ENCODE measurements at places on chromosomes 6 and 20.

- no peak for DNase-seq
Observed at GRCh38 chr6:111832833-111833418, 40.3 kb downstream of the FYN start.

- DNase-seq: peak; percentile 56
Observed at GRCh38 chr20:37714978-37715672, 21.3 kb downstream of the CTNNBL1 start.

- DNase-seq: no peak
Observed at GRCh38 chr20:15475483-15475882, 1097.8 kb downstream of the KIF16B start.

DNA sequence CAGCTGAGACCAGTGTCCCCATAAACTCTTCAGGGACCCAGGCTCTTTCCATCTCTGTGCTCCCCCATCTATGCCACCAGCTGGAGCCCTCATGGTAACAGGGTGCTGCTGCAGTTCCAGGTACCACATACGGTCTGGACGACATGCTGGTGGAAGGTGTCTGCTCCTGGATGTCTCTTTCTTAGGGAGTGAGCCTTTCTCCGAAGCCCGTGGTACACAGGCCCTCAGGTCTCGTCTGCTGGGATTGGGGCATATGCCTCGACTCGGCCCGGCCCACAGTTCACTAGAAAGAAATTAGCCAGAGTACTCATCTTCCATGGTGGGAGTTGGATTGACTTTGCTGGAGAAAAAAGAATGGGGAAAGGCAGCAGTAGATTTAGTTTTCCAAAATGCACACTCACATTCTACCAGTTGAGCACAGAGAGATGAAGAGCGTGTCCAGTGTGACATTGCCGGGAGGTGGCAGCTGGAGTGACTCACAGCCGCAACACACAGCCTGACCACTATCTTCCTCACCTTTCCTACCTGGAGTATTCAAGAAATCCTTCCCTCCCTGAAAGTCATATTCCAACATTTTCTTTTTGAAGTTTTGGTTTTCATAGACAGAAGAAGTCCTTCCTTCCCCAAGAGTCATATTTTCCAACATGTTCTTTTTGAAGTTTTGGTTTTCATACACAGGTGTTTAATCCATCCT, 18.6 kb upstream of the SPO11 start:
- DNase-seq: no peak

DNA sequence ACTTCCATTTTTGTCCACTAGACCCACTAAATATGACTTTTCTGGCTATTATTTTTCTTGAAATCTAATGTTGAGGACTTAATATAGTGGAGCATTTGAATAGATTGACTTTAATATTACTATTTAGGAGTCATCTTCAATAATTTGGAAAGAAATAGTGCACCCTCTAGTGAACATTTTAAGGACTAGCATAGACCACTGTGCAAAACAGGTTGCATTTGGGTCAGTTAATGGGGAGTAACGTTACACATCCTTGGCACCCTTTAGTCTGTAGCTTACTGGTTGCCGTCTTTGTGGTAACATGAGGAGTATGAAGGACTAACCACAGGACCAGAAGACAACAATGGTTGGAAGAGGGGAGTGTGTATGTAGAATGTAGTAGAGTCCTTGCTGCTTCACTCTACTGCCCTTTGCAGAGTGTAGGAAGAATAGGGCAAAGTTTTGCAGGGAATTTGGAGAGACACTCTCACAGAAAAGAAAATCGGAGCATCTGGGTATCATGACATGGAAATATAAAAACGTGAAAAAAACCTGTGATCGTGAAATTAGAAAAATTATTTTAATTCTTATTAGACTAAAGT, 25.2 kb downstream of the RFPL4B start:
- peak; percentile 48 for DNase-seq

- DNase-seq: peak; percentile 12
Observed at GRCh38 chr6:10481101-10481500, 40.0 kb upstream of the GCNT2 start.

- peak; percentile 16 for DNase-seq
Observed at GRCh38 chr6:38322138-38322537, 317.6 kb downstream of the BTBD9 start.

GRCh38 chr20:4459081-4459480, 262.6 kb upstream of the PRND start:
- no peak for DNase-seq

DNA sequence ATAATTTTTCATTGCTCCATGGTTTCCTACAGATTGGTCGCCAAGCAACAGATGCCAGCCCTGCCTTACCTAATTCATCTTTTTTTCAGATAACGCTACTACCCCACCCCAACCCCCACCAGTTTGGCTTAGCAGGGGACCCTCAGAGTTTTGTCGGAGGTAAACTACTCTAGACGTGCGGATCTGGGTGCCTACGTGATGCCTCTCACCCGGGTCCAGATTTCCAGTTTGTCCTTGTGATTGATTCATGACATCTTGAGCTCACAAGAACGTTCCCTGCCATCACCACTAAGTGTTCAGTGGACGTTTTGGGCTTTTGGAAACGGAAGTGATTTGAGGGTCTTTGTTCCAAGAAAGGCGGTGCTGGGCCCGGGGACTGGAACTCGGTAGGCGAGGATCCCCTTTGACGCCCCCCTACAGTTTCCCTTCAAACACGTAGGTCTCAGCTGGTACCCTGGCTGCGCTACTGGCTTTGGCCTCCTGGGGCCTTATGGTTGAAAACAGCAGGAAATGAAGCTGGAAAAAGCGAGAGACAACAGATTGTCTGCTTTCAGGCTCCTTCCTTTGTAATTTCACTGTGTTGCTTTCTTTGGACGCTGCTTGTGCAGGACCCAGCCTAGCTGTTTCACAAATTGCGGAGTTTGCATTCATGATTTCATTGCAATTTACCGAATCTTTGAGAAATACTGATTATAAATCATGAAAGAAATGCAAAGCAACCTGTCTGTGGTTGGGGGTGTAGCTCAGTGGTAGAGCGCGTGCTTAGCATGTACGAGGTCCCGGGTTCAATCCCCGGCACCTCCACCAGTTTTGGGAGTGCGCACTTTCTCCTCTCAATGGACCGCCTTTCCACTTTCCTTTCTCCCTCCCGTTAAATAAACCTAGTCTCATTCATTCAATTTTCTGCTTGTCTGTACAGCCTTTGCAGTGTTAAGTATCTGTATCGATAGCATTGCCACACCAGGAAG, 81.0 kb downstream of the GPX5 start:
- peak; percentile 70 for DNase-seq

- peak; percentile 42 for DNase-seq
Observed at GRCh38 chr6:89834884-89835792, 5.5 kb downstream of the CASP8AP2 start.

DNA sequence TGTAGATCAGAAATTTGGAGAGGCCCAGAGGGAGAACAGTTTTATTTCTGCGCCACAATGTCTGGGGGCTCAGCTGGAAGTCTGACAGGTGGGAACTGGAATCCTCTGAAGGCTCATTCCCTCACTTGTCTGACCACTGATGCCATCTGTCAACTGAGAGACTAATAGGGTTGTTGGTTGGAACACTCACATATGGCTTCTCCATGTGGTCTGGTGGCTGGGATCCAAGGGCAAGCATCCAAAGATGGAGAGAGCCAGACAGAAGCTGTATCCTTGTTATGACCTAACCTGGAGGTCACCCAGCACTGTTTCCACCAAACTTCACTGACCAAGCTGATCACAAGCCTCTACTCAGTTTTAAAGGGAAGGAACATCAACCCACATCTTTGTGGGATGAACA, 117.9 kb upstream of the AKAP12 start:
- peak; percentile 55 for DNase-seq

- no peak for DNase-seq
Observed at GRCh38 chr20:60104993-60105803, 147.0 kb downstream of the CDH26 start.

- no peak for DNase-seq
Observed at GRCh38 chr6:14453712-14454472, 336.3 kb downstream of the CD83 start.
